ENCODE measurements at places on chromosomes 2 and 18.

DNA sequence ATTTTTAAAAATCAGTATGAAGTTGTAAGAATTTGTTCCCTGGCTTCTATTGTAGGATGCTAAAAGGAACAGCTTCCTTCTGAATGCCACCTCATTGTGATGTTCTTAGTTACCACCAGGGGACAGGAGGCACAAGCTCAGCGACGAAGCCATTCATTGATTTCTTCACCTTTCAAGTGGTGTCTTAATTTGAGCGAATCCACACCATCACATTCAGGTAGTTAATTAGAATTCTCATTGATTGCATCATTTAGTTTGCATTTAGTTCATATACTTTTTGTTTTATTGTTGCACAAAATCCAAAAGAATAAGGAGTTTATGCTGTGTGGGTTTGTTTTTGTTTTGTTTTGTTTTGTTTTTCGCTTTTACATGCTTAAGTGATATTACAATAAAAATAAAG lies 23.1 kb downstream of the CYP27C1 start:
- no peak for DNase-seq

DNA sequence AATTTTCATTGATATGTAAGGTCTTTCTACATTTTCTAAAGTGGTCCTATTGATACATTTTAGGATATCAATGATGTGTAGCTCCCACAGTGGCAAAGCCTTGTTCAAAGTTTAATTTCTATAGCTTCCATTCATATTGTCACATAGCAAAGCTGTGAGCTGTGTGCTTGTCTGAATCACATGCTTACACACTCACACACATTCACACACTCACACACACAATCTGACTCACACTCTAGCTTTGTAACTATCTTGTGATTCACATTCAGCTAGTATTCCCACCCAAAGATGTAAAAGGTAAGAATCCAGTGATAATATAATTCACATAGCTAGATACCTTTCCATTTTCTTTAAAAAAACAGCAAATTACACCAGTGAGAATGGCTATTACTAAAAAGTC lies 58.7 kb downstream of the MAPRE2 start:
- DNase-seq: no peak

DNA sequence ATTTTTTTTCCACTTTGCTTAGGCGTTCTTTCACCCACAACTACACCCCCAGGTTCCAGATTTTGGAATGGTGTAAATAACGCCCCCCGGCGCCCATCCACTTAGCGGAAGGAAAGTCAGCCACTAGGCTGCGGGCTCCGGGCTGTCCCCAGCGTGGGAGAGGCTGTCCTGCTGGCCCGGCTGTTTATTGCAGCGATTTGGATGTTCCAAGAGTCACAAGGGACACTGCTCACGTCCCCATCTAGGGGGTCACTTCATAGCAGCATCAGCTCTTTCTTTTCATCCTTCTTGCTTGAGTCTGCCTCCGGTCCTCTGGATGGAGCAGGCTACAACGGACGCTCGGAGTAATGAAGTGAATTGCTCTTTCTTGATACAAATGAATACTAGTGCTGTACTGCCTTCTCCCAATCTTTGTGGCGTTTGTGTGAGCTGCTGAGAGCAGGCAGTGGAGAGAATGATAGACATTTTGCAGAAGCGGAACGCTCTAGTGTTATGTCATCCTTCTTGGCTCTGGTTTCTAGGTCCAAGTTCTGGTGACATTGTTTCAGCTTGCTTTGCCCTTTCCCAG lies 50.7 kb upstream of the PAIP2B start:
- DNase-seq: peak; percentile 59

GRCh38 chr2:146720170-146720569 lies 1124.7 kb upstream of the ACVR2A start:
- no peak for DNase-seq

- DNase-seq: no peak
Measured at GRCh38 chr18:54983791-54984190, 24.5 kb upstream of the CCDC68 start.

DNA sequence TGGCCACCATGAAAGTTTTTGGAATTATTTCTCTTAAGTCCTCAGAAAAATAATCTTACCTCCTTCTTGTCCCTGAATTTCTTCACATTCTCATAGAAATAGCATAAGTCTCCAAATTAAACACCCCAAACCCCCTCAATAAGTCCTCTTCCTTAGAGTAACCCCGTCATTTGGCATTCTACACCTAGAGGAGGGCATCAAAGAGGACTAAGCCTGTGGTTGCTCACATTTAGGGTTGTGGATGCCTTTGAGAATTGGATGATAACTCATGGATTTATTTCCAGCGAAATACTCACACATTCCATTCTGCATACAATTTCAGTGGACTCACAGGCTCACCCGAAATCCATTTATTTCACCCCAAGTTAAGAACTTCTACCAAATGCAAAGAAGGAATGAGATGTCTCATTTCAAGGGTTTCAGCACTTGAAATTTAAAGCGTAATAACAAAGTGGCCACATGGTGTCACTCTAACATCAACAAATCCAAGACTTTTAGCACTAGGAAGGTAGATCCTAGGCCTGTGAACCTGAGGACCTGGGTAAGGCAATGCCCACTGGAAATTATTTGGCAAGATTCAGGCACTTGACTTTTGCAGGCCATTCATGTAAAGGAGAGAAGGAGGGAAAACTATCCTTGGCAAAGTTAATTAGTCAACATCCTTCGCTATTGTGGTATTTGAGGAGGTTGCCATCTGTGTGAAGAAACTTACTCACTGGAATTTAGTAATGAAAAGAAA lies 24.6 kb downstream of the DYTN start:
- DNase-seq: no peak

DNA sequence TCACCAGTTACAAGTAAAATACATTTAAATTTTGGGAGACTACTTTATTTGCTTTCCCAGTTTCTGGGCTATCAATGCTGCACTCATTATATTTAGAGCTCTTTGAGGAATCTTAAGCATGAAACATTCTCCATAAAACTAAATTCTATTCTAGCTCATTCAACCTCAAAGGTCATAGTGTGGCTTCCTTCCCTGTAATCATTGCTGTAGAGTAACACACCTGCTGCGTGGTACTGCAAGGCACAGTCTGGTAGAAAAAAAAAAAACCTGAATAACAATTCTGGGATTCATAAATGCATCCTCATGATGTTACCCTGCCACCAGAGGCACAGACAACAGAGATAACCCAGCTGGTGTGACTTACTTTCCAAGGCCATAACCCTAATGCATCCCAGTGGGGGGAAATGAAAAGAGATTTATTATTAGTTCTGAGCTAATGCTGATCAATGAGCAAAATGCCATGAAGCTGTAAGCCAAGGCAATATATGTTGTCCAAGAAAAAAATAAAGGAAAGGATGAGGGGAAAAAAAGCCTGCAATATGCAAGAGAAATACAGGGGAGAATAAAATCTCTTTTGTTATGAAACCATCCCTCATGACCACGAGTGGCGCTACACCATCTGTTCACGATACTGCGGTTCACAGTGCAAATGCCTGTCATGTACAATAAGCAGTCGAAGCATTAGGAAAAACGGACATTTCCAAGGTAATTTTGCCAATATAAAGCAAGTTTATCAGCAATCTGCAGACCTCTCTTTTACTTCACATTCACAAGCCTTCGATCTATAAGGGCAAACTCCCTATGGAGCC lies 1481.6 kb upstream of the PIK3C3 start:
- no peak for DNase-seq

GRCh38 chr18:78984941-78985784 lies 5.5 kb downstream of the SALL3 start:
- no peak for DNase-seq

GRCh38 chr18:55106466-55106865 lies 147.2 kb upstream of the CCDC68 start:
- no peak for DNase-seq

- DNase-seq: no peak
Measured at GRCh38 chr2:189427872-189428271, 13.4 kb upstream of the WDR75 start.

DNA sequence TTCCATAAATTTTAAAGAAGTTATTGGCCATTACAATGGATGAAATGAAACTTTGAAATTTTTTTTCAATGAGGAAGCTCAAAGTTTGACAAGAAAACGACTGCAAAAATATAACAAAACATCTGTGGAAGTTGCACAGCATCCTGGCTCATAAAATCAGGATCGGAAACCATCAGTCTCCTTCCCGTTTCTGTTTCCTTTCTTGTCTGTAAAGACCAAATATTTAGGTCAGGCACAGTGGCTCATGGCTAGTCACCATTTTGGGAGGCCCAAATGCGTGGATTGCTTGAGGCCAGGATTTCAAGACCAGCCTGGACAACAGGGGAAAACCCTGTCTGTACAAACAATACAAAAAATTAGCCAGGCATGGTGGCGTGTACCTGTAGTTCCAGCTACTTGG lies 27.6 kb upstream of the SSB start:
- no peak for DNase-seq

GRCh38 chr18:3458952-3459853 lies 9.2 kb downstream of the TGIF1 start:
- no peak for DNase-seq

DNA sequence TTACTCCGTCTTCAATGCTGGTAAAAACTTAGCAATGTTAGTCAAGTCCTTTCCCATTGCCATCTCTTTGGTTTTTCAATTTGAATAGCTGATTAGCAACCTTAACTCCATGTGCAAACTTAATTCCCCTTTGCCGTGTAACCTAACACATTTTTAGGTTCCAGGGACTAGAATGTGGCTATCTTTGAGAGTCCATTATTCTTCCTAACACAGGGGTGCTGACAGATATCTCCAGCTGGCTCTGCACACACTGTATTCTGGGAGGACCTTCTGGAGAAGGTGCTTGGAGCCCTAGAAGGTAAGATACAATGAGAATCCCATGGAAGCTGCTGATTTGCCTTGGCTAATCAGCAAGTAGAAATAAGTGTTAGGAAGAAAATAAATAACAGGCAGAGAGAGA lies 104.6 kb upstream of the STON1 start:
- no peak for DNase-seq

DNA sequence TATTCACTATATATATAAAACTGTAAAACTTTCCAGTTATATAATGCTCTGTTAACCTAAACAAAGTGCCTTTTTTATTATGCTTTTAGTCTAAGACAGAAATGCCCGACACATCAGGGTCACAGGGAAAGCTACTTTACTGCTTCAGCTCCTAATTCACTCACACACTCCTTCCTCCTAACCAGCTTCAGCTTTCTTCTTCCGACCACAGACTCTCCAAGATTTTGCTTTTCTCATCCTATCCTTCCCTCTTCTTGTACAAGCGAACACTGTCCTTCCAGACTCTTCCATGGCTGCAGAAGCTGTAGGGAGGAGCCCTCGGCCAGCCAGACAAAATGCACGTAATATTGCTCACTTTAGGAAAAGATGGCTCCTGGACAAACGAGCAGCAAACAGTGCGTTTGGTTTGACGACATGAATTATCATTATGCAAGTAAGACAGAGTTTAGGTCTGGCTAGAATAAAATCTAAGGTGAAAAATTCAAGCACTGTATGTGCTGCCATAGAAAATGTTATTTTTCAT lies 47.5 kb upstream of the HNRNPA3 start:
- peak; percentile 80 for DNase-seq

DNA sequence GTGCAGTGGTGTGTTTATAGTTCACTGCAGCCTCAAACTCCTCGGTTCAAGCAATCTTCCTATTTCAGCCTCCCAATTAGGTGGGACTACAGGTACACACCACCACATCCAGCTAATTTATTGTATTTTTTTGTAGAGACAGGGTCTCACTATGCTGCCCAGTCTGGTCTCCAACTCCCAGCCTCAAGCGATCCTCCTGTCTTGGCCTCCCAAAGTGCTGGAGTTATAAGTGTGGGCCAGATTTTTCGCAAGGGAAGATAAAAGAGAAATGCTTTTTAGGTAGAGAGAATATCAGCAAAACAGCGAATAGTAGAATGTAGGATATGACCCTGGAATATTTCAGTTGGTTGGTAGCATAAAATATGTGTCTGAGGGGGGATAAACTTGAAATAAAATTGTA lies 4.3 kb downstream of the DDX1 start:
- DNase-seq: no peak

DNA sequence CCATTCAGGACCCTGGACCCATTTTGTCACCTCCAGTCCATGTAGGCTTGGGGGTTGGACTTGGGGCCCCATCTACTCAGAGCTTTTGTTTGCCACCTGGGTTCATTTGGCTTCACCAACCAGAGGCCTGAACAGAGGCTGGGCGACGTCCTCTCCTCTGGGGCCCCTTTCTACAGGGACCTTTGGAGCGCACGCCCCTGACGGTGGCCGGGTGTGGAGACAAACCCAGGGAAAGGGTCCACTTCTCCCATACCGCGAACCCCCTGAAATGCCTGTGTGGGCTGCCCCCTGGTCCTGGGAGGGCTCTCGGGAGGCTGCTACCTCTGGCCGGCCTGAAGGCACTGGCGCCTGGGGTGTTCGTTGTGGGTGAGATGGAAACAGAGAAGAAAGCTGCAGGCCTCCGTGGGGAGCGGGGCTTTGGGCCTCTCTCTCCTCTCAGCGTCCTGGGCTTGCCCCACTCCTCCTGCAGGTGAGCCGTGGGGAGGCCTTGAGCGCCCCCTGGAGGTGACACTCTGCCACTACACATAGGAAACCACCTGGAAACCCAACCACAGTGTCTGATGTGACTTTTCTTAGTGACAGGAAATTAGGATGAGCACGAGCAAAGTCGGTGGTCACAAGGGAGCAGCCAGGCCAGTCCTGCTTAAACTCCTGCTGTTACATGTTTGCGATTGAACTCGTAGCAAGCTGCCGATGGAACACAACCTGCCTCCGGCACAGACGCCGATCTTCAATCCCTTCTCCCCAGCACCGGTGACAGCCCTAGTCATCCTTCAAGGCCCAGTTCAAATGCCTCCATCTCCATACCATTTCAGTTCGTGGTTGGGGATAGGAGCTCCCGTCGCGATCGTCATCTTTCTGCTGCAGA lies 12.0 kb upstream of the NTSR2 start:
- DNase-seq: no peak

- no peak for DNase-seq
Measured at GRCh38 chr2:202023904-202024266, 9.8 kb upstream of the FZD7 start.

Data from right forelimb (tissue), 1 donor.